ENCODE measurements at places on chromosomes 5 and 9.

GRCh38 chr9:137273611-137274320 lies 3.8 kb upstream of the TOR4A start:
- no peak for DNase-seq

DNA sequence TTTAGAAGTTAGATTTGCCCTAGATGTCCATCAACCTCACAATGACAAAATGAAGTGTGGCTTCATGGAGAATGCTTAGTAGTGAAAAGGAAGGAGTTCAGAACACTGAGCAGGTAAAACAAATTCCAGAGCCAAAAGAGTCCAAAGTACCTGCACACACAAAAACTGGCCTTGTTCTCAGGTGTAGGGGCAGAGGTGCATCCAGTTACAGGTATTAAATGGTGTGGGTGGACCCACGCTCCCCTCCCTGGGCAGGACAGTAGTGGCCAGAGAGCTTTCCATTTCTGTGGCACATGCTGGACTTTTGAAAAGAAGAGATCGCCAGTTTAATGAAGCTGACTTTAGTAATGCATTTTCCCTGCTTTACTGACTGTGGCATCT lies 47.2 kb downstream of the SECISBP2 start:
- DNase-seq, result no peak

- DNase-seq, result no peak
Measured at GRCh38 chr5:208449-209114, 9.4 kb downstream of the CCDC127 start.

DNA sequence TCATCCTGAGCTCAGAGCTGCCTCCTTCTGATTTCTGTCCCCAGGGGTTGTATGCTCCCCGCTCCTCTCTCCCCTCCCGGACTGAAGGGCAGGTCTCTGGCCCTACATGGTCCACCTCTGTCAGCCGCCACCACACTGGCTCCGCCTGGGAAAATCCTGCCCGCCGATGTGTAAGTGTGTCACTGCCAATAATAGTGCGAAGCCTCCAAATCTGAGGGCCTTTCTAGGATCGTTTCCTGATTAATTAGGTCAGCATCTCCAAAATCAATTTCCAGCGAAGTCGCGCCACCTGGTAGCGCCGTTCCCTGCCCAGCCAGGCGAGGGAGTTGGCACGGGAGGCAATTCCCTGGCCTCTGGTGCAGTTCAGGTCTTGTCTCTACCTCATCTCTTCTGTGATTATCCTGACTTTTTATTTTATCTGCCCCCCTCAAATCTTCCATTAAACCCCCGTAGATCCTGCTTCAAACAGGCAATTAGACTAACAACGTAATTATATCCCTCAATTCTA lies 73.5 kb downstream of the ZNF618 start:
- no peak for DNase-seq

Data from GOT3 (cell line).